ENCODE measurements at places on chromosomes 5 and 9.

DNA sequence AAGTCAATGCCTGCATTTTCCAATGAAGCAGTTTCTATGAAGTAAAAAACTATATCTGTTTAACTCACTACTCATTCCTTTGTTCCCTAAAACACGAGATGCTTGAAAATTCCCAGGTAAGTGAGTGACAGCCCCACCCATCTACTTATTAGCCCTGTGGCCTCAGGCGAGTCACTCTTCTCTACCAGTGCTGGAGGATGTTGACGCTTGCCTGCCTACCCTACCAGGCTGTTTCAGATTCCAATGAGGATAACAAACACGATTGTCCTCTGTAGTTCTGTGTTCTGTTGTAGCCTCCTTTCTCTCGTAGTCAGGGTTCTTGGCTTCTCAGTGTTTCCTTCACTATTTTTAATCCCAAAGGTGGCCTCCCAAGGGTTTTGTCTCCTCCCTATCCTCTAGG lies 388.8 kb downstream of the KDM4C start:
- no peak for DNase-seq

DNA sequence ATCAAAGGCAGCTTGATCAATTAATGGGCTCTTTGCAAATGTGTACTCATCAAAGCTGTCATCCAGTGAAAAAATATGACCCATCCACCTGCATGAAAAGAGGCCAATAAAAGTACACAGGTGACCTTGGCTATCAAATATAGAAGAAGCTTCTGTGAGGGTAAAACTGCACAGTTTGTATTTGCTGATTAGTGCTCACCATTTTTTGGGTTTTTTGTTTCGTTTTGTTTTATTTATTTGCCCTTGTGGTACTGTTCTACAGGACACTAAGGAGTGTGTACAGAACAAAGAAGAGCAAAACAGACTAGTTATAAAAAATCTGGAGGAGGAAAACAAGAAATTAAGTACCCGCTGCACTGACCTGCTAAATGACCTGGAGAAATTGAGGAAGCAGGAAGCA lies 101.3 kb downstream of the CNTLN start:
- no peak for DNase-seq

DNA sequence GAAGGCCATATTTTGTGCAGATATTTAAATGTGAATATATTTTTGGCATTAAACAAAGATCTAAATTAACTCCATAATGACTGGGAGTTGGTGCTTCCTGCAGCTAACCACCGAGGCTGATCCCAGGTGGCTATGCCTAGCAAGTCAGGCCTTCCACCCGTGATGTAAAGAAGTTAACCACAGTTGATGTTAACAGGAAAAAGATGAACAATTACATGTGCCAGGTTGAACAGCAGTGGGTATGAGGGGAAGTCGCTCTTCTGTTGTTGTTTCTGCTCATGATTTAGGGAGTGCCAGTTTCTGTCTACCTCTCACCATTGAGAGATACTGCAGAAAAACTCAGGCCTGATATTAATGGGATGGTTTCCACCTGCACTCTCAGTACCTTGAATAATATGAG lies 334.3 kb downstream of the EBF1 start:
- no peak for DNase-seq

DNA sequence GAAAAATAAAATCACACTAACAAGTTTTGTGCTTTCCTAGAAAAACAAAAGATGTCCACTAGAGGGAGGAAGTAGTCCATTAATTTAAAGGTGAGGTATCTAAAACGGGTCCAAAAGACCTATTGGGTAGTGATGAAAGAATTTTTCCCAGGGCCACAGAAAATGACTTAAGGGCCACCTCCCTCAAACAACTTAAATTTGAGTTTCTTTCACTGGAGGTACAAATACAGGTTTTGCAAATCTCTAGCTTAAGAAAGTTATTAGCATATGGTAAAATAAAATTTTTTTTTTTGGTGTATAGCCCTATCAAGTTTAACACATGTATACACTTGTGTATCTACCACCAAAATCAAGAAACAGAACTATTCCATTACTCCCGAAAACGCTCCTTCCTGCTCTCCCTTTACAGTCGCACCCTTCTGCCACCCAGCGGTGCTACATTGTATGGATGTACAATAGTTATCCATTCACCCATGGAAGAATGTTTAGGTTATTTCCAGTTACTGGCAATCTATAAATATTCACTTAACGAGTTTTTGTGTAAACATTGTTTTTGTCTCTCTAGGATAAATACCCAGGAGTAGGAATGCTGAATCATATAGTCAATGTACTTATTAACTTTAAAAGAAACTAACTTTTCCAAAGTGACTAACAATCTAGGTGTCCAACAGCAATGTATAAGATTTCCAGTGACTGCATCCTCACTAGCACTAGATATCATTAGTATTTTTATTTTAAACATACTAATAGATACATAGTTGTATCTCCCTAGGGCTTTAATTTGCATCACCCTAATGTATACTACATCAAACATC lies 21.9 kb downstream of the DEPDC1B start:
- no peak for DNase-seq

- no peak for DNase-seq
These were observed 337.3 kb downstream of the KDM4C start for GRCh38 chr9:7095058-7095457.

DNA sequence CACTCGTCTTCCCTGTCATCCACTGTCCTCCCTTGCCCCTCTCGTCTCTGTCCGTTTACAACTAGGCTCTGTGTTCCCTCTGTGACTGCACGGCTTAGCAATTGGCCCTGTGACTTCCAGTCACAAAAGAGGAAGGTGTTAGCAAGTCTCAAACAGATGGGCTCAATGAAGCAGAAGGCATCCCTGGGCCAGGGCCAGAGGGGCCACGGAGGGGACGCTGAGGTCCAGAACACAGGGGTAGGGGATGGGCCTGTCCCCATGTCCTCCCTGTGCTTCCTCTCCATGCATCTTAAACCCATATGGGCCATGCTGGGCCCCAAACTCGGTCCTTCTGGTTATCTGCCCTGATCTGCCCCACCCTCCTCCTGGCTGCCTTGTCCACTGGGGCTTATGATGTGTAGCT lies at the start of gene CD72:
TSS of gene CD72 (minus strand) at position 89 of the 403 bp plus-strand sequence. CDS start 110 bp downstream, outside the sequence.
- DNase-seq, result no peak

DNA sequence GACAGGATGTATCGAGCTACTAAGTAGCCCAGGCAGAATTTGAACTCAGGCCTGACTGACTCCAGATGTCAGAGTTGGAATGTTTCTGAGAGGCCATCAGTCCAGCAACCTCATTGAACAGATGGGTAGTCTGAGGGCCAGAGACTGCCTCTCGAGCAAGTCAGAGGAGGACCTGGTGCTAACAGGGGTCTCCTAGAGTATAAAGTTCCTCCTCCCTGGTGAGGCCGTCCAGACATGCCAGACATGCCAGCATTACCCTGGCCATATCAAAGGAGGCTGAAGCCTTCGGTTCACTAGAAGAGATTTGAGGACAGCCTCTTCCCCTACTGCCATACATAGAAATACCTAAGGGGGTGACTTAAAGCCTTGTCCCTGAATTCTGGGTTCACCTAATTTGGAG lies 81.2 kb downstream of the ZNF618 start:
- DNase-seq, result no peak

DNA sequence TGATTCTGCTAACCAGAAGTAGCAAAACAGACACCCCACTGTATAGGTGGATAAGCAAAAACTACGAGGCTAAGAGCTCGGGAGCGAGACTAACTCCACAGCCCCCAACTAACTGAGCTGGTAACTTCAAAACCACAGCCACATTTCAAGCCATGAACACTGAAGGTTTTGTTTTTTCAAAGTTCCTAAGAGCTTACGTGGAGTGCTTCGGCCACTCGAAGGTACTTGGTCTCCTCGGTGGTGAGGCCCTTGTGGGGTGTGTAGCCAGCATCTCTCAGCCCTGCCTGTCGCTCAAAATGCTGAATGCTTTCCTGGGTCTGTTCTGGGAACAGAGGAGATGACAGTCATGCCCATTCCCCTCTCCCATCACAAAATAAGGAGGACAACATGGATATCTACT lies 11.1 kb downstream of the KIAA1191 start:
- no peak for DNase-seq

Data from stimulated activated CD4-positive, alpha-beta T cell treated with anti-CD3 and anti-CD28 coated beads, Interleukin-4, amount 100 ng/mL, for 48 hours (primary cell).